Suprapubic skin (tissue), 4 donors: ENCODE measurements at places on chromosomes 13 and 19. TPM values are rescaled to one million over a fixed set of nuclear protein-coding genes. Genes with fewer than 3 reads are reported as not detected.

GRCh38 chr19:1252821-1253513 is 4.6 kb downstream of the MIDN start:
- DNase-seq: peak; percentile 96

- no peak for DNase-seq
These were observed 1491.9 kb downstream of the SLITRK5 start for GRCh38 chr13:89163096-89163495.

Gene DAND5
- total RNA-seq: not detected

Gene USF2
- total RNA-seq: 111 TPM

Gene KLK4
- 0.83 TPM for total RNA-seq
